Left renal pelvis (tissue), 4 donors: ENCODE measurements at places on chromosomes 1 and 21.
A peak's percentile ranks its signal among the peaks of the same experiment; 100 is the strongest.

GRCh38 chr1:2352897-2353550 is 38.3 kb downstream of the MORN1 start:
- DNase-seq, result no peak

- peak; percentile 24 for DNase-seq
Observed at GRCh38 chr1:93584261-93585003, 97.2 kb downstream of the BCAR3 start.

DNA sequence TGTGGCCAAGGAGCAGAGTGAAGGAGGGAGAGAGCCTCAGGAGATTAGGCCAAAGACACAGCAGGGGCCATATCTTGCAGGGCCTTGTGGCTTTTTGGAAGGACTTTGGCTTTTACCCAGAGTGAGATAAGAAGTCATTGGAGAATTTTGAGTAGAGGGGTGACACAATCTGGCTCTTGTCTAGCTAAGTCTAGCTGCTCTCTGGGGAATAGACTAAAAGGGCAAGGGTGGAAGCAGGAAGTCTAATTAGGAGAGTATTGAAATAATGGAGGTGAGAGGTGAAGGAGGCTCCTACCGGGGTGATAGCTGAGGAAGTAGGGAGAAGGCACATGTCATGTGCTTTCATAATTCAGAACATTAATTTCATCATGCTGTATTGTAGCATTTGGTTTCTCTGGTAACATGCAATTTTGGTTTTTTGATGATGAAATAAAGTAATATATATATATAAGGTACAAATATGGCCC is 34.3 kb upstream of the KCNA3 start:
- no peak for DNase-seq

DNA sequence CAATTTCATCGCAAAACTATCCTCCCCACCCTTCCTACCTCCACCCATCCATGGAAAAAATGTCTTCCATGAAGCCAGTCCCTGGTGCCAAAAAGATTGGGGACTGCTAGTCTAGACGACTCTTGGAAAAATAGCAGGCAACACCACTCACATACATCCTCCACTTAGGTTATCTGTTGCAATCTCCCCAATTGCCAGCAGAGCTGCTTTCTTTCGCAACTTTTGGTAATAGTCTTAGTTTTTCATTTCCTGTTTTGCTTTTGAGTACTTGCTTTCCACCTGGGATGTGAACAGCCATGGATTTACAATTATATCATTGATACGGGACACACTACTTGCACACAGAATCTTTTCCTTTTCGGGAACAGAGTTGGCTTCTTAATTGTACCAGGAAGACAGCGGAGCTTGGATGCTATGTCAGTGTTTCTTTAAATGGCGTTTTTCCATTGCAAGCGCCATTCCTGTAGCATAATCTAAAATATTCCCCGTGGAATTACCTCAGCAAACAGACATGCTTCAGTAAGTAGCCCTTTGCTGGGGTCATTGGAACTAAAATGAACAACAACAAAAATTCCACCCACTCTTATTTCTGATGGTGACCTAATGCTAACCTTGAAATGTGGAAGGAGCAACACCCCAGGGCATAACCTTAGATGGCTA is 183.3 kb upstream of the ADGRL2 start:
- no peak for DNase-seq

DNA sequence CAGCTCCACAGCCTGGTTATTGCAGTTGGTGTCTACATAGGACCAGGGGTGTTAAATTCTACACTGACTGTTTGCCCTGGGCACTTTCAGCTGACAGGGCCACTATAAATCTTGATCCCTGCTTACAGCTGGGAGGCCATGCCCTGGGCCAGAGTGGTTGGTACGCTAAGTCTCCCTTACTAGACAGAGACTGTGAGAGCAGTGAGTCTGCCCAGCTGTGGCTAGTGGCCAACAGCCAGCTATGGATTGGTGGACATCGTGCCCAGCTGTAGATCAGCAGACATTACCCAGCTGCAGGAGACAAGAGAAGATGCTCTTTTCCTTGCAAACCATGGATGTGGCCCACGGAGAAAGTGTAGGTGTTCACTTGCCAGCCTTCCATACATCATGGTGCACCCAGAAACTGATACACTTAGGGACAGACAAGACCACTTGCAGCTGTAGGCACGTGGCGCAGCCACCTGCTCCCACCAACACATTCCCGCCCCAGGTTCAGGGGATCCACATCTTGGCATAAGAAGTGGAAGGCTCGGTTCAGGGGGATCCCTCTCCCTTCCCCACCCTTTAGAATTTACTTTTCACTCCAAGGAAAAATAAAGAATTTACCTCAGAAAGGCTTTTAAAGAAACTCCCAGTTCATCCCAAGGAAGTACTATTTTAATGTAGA is 16.4 kb upstream of the PAX7 start:
- no peak for DNase-seq

DNA sequence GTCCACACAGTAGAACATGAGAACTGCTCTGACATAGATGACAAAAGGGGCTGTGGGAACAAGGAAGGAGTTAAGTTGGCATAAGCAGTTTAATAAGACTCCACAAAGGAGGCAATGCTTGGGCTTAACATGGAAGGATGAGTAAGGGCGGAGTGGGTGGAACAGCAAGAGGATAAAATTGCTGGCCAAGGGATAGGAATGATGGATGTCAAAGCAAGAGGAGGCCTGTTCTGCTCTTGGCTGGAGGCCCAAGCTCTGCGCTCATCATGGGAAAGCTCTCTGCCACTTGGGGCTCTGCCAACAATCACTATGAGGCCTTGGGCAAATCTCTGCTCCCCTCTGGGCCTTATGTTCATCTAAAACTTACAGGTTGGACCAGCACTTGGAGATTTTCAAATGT is 98.3 kb upstream of the CAMK1G start:
- no peak for DNase-seq

- DNase-seq, result no peak
Observed at GRCh38 chr1:231383159-231383860, 38.8 kb downstream of the EGLN1 start.

DNA sequence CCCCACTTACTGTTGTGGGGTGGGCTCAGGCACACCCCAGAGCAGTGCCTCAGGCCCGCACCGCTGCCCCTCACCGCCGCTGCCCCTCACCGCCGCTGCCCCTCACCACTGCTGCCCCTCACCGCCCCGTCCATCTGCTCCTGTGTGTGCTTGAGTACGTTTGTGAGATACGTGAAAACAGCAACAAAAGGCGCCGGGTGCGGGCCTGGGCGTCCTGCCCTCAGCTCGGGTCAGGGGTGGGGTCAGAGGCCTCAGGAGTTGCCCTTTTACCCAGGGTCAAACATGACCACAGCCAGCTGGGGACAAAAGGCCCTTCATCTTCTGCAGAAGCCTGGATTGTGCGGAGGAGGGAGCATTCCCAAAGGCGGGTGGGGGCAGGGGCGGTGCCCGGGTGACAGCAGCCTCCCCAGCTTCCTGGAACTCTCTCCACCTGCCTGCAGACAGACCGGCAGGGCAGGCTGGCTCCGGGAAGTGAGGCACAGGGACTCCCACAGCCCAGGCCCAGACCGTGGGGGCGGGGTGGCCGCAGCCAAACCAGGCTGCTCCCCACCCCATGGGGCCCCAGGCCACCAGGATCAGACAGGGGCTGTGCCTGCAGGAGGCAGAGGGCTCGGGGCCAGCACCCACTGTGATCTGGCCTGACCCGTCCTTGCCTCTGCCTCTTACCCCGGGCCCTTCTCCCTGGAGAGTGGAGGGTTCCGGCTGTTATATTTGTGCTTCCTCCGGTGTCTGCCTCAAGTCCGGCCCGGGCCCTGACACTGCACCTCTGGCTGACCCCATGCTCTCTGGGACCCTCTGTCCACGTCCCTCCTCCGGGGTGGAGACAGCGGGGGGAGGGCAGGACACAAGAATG is 2.3 kb upstream of the VWA1 start:
- no peak for DNase-seq

DNA sequence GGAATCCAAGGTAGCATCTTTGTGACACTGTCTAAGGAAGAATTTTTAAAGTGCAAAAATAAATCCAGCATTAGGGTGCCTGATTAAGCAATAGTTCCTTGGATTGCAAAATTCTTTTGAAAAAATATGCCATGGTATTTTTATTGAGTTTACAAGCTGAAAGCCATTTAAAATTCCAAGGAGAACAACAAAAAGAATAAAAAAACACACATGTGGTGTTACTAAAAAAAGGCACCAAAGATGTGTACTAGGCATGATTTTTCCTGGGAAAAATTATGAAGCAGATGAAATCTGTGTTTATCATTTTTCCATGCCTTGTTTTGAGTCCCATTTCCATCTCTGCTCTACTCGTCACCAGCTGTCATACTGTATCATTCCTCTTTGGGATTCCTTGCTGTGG is 157.0 kb upstream of the ZNHIT6 start:
- DNase-seq, result no peak

- DNase-seq, result no peak
Observed at GRCh38 chr1:200351425-200351824, 58.4 kb downstream of the ZNF281 start.

DNA sequence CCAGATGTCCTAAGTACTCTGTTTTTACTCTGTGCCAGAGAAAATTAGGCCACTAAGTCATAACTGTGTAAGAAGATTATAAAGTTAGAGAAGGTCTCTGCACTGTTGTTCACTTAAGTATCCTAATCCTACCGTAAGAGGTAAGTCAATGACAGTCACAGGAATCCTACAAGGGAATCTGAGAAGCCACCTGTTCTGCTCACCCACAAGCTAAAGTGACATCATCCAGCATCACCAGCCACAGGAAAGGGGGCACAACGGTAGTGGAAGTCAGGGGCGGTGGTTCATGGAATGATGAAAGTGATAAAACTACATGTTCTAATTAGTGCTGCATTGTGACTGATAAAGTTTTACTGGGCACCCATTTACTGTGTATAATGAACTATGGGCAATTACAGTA is 92.7 kb downstream of the PLD5 start:
- no peak for DNase-seq

DNA sequence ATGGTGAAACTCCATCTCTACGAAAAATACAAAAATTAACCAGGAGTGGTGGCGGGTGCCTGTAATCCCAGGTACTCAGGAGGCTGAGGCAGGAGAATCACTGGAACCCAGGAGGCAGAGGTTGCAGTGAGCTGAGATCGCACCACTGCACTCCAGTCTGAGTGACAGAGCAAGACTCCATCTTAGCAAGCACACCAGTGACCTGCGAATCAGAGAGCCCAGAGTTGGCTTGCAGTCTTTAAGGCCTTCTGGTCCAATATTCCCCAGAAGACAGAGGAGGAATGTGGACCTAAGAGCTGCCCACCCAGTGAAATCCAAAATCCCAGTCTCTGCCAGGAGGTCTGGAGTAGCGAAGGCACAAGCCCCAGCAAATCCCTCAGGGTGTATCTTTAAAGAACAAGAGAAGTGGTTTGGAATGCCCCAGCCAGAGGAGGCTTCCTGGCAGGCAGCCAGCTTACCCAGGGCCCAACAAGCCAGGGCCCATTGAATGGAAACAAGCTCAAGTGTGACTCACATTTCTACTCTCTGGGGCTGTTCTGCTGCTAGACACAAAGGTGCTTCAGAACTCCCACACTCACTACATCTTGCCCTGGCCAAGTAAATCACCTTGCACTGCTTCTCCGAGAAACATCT is 23.9 kb downstream of the GPR161 start:
- no peak for DNase-seq

DNA sequence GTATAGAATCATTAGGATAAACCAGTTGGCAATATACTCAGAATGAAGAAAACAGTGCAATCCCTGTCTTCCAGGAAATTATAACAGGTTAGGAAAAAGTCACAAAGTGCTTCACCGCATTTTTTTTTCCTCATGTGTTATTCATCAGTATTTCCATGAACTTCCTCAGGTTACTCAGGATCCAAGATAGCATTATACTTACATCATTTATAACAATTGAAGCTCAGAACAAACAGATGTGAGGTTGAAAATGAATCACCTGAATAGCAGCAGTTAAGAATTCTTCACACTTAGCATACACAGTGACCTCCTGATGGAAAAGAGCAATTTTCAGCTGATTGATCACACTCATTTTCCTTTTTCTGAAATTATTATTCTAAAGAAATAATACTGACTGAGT is 1040.7 kb upstream of the B3GALT2 start:
- DNase-seq, result no peak

DNA sequence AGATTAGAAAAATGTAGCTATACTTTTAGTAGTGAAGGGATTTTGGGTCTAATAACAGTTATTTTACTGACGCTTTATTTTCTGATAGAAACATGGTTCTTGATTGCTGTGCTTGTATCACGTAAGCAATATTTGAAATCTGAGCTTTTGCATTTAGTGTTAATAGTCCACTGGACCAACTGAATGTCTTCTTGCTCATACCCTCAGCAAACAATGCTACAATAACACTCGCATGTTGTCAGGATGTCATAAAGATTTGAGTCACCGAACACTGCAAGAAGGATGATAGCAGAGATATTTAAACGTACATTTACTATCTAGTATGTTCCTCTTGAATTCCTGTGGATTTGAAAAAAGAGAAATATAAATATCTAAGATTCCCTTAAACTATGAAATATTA is 7.5 kb downstream of the DYRK1A start:
- DNase-seq, result no peak

- no peak for DNase-seq
Observed at GRCh38 chr21:37369307-37369854, 2.8 kb downstream of the DYRK1A start.

- DNase-seq, result no peak
Observed at GRCh38 chr1:160007577-160008200, 24.1 kb downstream of the PIGM start.

GRCh38 chr1:114561333-114561732 is 20.1 kb downstream of the BCAS2 start:
- DNase-seq, result no peak

DNA sequence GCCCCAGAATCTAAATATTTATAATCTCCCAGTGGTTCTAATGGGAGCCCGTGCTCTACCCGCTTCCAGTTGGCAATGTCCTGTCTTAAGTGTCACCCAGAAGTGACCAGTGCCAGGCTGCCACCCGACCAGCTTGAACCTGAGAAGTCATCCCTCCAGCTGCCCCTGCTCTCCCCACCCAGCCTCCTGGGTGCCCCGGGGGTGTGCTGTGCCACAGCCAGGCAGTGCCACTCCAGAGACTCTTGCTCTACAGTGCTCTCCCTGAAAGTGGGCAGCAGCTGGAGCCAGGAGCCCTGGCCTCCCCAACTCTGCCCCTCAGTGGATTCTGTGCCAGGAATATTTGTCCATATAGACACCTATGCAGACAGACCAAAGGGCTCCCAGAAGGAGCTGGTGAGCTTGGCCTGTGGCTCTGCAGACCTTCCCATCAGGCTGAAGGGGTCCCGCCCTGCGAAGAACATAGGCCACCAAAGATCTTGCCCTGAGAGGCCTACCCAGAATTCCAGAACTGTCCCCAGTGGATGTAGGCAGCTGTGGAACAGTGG is 9.0 kb upstream of the EPS8L3 start:
- DNase-seq, result no peak

- no peak for DNase-seq
Observed at GRCh38 chr1:3899754-3900149, 320 bp downstream of the C1orf174 start.
